ENCODE measurements at places on chromosomes 1 and 21. TPM values are rescaled to one million over a fixed set of nuclear protein-coding genes. Genes with fewer than 3 reads are reported as not detected.

FAM72A gene
- total RNA-seq = 2.1 TPM

SPRR2A gene
- total RNA-seq = not detected

TMEM200B gene
- 5.6 TPM for total RNA-seq

SMIM12 gene
- total RNA-seq = 26.8 TPM

BATF3 gene
- total RNA-seq = 0.42 TPM

RNF186 gene
- total RNA-seq = not detected

UBL4B gene
- total RNA-seq = not detected

TRABD2B gene
- total RNA-seq = 0.14 TPM

DIRAS3 gene
- total RNA-seq = 78.9 TPM

Data from smooth muscle cell of the umbilical artery (primary cell).